ENCODE measurements at places on chromosomes 2 and 18.

DNA sequence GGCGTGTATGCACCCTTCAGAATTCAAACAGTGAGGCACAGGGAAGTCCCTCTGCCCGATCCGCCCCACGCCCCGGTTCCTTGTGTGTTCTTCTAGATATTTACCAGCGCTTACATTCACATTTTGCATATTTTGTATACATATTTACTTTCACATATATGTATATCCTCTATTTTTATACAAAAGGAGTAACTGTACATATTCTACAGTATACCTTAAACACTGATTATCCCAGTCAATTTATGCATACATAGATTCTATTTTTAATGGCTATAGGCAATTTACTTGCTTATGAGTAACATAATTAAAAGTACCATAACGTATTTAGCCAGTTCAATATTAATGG lies 307 bp upstream of the DUSP11 start:
- peaks cover 7% of the 10 kb centered on the region for H3K4me1 ChIP-seq

DNA sequence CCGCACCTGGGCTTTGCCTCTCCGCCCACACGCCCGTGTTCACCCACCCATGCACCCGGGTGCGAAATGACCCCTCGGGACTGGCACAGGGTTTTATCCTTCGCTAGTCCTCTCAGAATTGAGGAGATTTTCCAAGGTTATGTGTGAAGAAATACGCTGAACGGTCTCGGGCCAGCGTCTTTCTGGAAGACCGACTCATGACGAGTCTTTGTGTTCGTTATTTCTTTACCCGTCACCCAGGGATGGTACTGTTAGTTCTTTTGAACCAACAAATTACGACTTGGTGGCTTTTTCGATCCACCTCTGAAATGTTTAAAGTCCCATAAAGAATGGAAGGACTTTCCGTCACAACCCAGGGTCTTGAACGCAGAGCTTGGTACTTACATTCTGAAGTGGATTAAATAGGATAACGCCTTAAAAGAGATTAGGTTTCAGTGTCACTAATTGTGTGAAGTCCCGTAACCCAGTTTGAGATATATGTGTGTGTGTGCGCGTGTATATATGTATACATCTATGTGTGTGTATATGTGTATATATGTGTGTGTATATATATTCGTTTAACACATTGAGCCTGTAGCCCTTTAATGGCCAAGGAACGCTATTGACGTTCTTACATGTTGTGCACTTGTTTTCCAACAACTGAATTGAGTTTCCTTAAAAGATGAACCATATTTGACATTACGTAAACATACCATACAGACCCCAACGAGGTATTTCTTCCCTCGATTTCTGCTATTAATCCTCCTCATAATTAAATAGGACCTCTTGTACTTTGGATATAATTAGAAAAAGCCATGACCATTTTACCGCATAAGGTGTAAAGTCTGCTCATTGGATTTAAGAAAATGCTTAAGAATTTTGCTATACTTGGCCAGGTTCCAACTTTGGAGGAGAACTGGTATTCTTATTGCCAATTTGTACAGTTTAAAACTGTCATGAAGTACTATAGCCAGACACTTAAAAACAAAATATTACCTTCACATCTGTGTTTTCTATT lies 889 bp downstream of the ZC3H15 start:
- peak; percentile 46 for DNase-seq
- H3K4me3 ChIP-seq: peak overlapping the region; percentile 92
- no peaks in the 10 kb centered on the region for H3K36me3 ChIP-seq
- H3K27me3 ChIP-seq: no peaks in the 10 kb centered on the region

DNA sequence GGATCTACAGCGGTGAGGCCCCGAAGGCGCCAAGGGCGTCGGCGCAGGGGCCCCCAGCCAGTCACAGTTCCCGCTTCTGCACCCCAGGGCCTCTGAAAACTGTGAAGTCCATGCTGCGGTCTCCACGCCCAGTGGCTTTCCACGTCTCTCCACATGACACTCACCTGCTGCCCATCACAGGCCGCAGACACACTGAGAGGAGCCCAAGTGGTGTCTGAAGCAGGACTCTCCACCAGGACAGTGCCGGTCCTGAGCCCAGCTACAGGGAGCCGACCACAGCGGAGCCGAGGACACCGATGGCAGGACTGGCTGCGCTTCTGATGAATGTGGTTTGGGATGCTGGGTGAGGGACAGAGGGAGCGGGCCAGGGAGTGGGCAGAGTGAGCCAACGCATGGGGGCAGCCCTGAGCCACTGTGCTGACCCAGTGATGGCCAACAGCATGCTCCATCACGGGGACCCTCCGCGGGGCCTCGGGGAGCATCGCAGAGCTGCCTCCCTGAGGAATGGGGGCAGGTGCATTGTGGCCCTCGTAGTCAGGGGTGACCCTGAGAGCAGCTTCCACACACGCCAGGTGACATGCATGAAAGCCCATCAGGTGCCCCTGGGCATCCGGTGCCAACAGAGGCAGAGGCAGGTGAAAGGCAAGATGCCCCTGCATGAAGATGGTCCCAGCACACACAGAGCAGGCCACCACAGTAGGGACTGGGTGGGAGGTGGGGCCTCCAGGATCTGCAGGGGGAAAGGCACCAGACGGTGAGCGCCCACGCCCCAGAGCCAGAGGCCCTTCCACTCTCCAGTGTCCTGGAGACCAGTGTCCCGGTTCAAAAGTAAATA lies 116.6 kb downstream of the HDAC4 start:
- H3K4me1 ChIP-seq: no peaks in the 10 kb centered on the region
- no peaks in the 10 kb centered on the region for H3K27me3 ChIP-seq
- no peak for DNase-seq
- no peak overlapping the region for H3K4me3 ChIP-seq

DNA sequence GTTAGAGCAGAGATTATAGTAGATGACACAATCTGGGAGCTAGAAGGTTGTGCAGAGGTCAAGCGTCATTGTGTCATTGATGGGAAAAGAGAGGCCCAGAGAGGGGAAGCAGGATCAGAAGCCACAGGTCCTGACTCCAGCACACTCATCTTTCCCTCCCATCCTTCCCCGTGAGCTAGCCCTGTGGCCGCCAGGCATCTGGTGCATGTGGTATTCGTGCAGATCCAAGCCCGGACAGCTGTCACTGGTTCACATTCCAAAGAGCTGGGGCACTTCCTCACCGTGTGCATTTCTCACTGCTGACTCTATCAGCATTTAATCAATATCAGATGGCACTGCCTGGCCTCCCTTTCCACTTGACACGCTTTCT lies 94.1 kb upstream of the THOC1 start:
- no peaks in the 10 kb centered on the region for H3K36me3 ChIP-seq
- DNase-seq: no peak
- H3K27ac ChIP-seq: no peak overlapping the region
- no peak overlapping the region for H3K4me3 ChIP-seq

DNA sequence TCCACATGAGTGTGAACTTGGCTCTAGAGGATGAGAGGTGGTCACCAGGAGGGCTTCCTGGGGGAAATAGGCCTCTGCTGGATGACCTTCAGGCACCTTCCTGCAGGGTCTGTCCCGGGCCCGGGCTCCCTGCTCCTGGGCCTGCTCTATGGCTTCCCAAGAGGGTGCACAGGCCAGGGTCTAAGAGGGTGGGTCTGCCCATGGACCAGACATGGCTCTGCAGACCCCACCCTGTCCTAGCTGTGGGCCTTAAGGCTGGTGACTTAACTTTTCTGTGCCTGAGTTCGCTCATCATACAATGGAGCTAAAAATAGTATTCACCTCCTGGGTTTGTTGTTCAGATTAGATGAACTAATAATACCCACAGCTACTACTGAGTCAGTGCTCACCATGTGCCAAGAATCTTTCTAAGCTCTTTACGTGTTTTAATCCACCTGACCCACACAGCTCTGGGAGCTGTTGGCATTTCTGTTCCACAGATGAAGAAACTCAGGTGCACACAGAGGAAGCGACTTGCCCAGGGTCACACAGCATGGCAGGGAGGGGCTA lies 14.4 kb downstream of the INHBB start:
- H3K27ac ChIP-seq: no peak overlapping the region
- DNase-seq: no peak
- no peak overlapping the region for H3K4me3 ChIP-seq
- H3K4me1 ChIP-seq: no peaks in the 10 kb centered on the region

DNA sequence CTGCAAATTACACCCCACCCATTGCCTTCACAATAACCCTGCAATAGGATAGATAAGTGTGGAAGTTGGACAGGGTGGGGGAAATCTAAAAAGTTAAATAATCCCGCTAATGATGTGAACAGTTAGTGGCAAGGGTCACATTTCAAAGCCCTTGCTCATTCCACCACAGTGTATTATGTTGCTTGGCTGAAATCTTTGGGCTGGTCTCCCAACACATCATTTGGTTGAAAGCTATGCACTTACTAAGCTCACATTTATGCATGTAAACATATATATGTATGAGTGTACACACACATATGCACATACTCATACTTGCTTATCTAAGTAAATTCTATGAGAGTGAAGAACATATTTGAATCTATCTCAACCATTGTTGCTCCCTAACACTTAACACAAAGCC lies 197.8 kb downstream of the RDH14 start:
- no peaks in the 10 kb centered on the region for H3K36me3 ChIP-seq
- H3K4me1 ChIP-seq: peaks cover 6% of the 10 kb centered on the region
- no peak for DNase-seq
- no peaks in the 10 kb centered on the region for H3K27me3 ChIP-seq

GRCh38 chr2:144322379-144322778 lies 197.5 kb downstream of the ZEB2 start:
- H3K36me3 ChIP-seq: no peaks in the 10 kb centered on the region
- DNase-seq: no peak
- no peaks in the 10 kb centered on the region for H3K27me3 ChIP-seq
- no peak overlapping the region for H3K27ac ChIP-seq
- no peaks in the 10 kb centered on the region for H3K4me1 ChIP-seq

DNA sequence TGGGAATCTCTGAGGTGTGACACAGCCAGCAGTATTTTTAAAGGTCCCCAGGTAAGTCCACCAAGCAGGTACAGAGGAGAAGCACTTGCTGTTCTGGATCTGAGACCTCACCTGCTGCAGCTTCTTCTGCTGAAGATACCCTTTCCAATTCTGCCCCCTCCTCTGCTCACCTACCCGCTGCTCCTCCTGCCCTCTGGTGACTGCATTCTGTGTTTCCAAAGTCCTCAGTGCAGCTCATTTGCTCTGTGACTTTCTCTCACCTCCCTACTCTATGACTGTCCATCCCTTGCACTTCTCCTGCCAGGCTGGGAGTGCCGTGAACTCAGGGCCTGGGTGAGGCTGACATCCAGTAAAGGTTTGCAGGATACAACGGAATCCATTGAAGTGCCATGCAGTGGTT lies 205.2 kb upstream of the LYPD1 start:
- H3K27me3 ChIP-seq: no peaks in the 10 kb centered on the region
- H3K4me3 ChIP-seq: no peak overlapping the region
- H3K27ac ChIP-seq: no peak overlapping the region
- no peaks in the 10 kb centered on the region for H3K4me1 ChIP-seq
- DNase-seq: no peak

DNA sequence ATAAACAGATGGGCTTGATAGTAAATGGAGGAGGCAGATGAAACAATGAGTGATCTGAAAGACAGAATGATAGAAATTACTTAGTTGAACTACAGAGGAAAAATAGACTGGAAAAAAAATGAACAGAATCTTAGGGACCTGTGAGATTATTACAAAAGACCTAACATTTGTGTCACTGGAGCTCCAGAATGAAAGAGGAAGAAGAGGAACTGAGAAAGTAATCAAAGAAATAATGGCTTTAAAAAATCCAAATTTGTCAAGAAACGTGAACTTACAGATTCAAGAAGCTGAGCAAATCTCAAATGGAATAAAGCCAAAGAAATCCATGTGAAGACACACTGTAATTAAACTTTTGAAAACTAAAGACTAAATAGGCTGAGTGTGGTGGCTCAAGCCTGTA lies 28.3 kb downstream of the EVA1A start:
- H3K4me3 ChIP-seq: no peak overlapping the region
- H3K4me1 ChIP-seq: no peaks in the 10 kb centered on the region
- no peaks in the 10 kb centered on the region for H3K36me3 ChIP-seq
- H3K27me3 ChIP-seq: no peaks in the 10 kb centered on the region

- H3K4me3 ChIP-seq: no peak overlapping the region
- no peaks in the 10 kb centered on the region for H3K36me3 ChIP-seq
Measured at GRCh38 chr2:232781765-232782164, 5.4 kb upstream of the KCNJ13 start.

DNA sequence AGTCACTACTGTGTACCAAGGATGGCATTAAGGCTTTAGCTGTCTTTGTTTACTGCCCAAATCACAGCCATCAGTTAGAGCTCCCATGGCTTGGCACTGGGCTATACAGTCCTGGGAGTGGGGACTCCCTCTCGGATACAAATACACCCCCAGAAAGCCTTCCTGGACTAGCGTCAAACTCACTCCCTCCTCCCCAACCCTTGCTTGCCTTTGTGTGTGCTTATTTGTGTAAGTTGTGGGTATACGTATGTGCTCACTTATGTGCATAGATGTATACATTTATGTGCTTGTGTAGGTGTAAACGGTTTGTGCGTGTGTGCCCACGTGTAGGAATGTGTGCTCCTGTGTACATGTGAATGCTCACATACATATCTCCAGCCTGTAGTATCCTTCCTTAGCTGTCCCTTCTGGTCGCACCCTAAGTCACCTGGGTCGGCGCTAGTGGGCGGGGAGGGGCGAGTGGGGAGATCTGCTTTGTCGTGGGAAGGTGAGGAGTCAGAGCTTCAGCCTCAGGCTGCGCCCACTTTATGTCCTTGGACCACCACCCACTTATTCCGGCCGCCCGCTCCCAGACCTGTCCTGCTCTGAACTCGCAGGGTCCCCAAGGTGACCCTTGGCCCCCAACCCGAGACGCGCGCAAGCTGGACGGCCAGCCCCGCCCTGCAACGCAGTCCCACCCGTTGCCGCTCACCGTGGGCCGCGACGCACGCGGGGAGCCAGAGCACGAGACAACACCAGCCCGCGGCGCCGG lies 461 bp downstream of the PRADC1 start:
- DNase-seq: peak; percentile 58
- no peaks in the 10 kb centered on the region for H3K27me3 ChIP-seq
- H3K27ac ChIP-seq: no peak overlapping the region
- no peaks in the 10 kb centered on the region for H3K36me3 ChIP-seq
- H3K4me1 ChIP-seq: peaks cover 16% of the 10 kb centered on the region

DNA sequence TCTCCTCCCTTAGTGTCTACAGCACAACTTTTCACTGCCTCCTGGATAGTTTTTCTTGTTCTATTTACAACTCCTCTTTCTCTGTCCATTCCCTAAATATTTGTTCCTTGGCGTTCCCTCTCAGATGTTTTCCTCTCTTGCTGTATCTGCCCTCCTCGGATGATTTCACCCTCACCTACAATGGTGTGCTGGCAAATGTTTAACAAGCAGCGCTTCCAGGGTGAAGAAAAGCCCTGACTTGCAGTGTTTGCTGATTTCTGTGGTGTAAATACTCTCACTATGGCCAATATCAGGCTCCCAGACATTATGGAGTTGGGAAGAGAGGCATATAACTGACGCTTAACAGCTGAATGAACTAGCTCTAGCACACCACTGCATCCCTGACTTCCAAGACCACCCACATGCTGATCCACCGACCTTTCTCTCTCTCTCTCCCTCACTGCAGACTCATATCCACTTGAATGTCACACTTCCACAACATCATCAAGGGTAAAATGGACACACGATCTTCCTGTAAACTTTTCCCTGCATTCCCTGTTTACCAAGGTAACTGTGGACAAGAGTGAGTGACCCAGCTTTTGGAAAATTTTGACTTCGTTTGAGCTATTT lies 31.5 kb upstream of the SPTBN1 start:
- no peaks in the 10 kb centered on the region for H3K4me1 ChIP-seq
- H3K4me3 ChIP-seq: no peak overlapping the region
- DNase-seq: no peak
- no peak overlapping the region for H3K27ac ChIP-seq
- no peaks in the 10 kb centered on the region for H3K27me3 ChIP-seq

GRCh38 chr2:120749506-120750431 lies 14.1 kb downstream of the GLI2 start:
- no peaks in the 10 kb centered on the region for H3K36me3 ChIP-seq
- no peak overlapping the region for H3K27ac ChIP-seq
- no peak overlapping the region for H3K4me3 ChIP-seq
- H3K4me1 ChIP-seq: no peaks in the 10 kb centered on the region
- no peak for DNase-seq
